Stimulated activated CD4-positive, alpha-beta T cell treated with anti-CD3 and anti-CD28 coated beads, Interleukin-2, amount 100 ng/mL, for 4 hours (primary cell): ENCODE measurements at places on chromosomes 6 and 20.

- DNase-seq, result no peak
Observed at GRCh38 chr6:107333491-107333890, 125.9 kb downstream of the PDSS2 start.

- no peak for DNase-seq
Observed at GRCh38 chr20:62711703-62712101, 3.1 kb downstream of the NTSR1 start.

GRCh38 chr20:57676589-57677583 lies 32.9 kb downstream of the PMEPA1 start:
- DNase-seq, result no peak

- DNase-seq, result no peak
Observed at GRCh38 chr20:57088436-57088835, 178.0 kb downstream of the BMP7 start.

DNA sequence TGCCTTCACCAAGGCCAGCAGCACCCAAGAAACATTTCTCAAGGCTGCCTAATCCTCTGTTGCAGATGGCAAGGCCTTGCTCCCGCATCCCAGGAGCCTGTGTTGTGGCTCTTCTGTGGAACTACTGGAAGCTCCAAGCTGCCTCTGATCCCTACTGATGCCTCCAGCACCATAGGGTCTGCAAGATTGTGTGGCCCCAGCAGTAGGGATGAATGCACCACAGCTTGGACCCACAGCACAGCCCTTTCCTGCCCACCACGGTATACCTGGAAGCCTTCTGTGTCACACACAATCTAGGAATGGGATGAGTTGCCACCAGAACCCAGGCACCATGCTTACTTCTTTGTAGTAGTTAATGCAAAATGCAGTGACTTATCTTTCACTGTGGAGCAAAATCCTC lies 291.1 kb upstream of the FOXQ1 start:
- DNase-seq, result no peak

GRCh38 chr6:143253586-143253985 lies 192.9 kb downstream of the AIG1 start:
- DNase-seq, result no peak

- DNase-seq, result no peak
Observed at GRCh38 chr20:2838847-2839671, 1.4 kb downstream of the PCED1A start.

DNA sequence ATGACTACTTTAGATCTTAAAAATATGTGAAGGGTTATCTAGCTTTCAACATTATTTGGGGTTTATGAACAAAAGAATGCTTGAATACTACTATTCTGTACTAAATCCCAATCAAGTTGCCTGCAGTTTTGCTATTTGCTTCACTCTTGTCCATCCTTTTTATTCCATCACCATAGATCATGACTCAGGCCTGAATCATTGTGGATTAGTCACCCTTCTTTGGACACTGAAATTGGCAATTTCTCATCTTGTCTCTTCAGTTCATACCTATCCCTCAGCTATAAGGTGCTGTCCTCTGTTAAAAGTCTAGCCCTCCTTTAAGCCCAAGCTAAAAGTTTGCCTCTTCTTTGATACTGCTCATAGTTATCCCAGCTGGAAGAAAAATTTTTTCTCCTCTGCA lies 199.1 kb downstream of the CENPW start:
- no peak for DNase-seq

DNA sequence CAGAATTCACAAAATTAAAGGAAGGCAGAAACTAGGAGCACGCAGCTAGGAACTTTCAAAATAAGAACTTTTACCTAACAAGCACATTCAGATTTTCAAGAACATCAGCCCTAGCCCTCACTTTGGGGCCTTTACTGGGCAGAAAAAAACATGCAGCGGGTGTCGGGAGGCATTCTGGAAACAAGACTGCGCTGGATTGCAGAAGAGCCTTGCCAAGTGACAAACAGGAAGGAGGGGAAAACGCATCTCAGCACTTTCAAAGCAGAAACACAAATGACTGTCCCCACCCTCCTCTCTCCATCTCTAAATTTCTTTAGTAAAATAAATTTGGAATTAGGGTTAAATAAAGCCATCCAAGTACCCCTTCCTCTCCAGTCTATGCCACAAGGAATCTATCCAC lies 74.6 kb upstream of the RREB1 start:
- no peak for DNase-seq

- no peak for DNase-seq
Observed at GRCh38 chr6:3960754-3961361, 111.7 kb downstream of the FAM50B start.

- DNase-seq, result no peak
Observed at GRCh38 chr6:135060076-135060475, 5.5 kb upstream of the HBS1L start.

DNA sequence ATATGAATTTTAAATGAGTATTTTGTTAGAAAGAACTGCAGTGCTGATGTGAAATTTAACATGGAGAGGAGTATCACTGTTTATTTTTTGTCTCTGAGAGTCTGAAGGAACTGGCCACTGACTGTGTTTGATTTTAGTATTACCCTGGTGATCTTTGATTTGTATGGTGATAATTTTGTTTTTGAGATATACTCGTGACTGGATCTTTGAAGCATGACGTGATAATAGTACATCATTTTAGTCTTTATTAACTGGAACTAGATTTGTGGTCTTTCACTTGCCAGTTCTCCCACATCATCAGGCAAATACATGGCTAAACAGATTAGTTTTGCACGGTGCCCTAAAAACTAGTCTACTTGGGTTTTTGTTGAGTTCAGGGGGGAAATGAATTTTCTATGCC lies 55.5 kb downstream of the ARID1B start:
- DNase-seq, result no peak

DNA sequence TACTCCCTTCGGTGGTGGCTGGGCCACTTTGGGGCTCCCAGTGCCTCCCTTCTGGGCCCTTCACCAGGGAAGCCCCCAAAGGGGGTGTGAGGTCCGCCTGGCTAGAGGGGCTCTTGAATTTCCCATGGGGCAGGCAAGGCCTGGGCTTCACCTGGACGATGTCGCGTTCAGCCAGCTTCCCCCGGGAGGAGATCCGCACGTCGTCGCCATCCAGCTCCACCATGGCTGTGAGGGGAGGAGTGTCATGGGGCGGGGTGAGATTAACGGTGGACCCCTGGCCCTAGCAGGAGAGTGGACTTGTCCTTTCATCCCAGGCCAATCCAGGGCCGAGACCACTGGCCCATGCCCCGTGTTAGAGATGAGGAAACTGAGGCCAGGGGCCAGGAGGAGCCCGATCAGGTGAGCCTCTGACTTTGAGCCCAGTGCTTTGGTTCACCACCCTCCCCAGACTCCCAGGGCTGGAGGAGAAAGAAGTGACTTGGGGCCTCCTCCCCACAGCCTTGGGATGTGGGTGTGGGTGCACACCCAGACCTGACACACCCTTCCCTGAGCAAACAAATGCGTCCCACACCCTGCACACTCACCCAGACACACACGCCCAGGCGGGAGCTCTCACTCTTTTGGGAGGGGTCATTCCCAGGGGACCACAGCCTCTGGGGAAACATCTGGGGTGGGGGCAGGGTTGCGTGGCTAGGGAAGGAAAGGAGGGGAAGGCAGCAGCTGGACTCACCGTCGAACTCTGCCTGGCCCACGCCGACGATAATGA lies 46.1 kb downstream of the RAB44 start:
- no peak for DNase-seq

DNA sequence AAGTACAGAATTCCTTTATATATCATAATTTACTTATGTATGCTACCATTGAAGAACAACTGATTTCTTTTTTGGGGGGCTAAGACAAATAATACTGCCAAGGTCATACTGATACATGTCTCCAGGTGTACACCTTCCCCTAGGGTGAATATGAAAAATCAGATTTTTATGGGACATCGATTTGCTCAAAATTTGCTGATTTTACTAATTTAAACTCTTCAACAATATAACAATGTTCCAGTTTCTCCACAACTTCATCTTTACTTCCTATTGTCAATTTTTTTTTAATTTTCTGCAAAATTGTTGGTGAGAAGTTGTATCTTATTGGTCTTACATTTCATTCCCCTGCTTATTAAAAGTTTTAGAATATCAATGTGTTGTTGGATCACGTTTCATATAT lies 495.4 kb upstream of the MANEA start:
- DNase-seq, result no peak

- DNase-seq, result no peak
Observed at GRCh38 chr20:48066246-48066645, 281.0 kb upstream of the SULF2 start.

DNA sequence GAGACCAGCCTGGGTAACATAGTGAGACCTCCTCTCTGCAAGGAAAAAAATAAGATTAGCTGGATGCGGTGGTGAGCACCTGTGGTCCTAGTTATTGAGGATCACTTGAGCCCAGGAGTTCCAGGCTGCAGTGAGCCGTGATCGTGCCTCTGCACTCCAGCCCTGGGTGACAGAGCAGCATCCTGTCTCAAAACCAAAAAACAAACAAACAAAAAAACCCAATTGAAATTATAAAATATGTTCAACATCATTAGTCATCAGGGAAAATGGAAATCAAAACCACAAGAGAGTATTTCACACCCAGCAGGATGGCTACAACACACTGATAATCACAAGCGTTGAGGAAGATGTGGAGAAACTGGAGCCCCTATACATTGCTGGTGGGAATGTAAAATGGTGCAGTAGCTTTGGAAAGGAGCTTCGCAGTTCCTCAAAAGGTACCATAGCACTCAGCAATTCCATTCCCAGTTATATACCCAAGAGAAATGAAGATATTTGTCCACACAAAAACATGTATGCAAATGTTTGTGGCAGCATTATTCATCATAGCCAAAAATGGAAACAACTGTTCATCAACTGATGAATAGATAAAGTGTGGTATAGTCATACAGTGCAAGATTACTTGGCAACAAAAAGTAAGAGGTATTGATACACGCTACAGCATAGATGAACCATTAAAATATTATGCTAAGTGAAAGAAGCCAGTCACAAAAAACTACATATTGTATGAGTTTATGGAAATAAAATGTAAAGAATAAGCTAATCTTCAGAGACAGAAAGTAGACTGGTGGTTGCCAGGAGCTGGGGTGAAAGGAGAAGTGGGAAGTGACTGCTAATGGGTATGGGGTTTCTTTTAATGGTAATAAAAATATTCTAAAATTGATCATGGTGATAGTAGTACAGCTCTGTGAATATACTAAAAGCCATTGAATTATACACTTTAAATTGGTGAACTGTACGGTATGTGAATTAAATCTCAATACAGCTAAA lies 38.7 kb upstream of the RIPOR2 start:
- DNase-seq, result no peak

- DNase-seq, result no peak
Observed at GRCh38 chr6:127201321-127201720, 65.3 kb upstream of the RNF146 start.

GRCh38 chr20:3042625-3043024 lies 797 bp upstream of the GNRH2 start:
- no peak for DNase-seq

DNA sequence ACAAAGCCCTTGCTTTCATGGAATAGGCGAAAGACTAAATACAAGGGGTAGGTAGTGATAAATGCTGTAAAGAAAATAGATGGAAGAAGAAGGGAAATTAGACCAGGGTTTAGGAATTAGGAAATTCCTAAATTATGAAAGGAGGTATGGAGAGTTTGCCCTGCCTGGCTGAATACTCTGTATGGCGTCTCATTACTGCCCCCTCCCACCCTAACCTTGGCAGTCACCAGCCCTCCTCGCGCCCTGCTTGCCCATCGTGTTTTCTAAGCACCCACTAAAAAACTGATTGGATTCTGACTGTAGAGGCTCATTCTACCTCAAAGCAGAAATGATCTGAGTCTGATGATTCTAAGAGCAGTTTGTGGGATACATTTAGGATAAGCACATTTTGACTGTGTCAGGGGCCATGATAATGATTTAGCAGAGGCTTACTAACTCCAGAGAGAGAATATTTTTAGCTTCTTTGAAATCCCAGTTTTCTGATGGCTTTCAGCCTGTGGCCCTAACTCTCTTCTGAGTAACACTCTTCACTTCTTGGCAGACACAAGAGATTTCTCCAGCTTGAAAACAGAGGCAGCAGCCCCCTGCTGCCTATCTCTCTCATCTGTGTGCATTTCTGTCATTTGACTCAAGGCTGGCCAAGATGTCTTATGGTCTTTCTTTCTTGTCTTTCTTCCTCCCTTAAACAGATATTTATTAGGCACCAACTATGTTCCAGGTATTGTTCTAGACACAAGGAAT lies 1.4 kb upstream of the CHD6 start:
- DNase-seq, result no peak

- no peak for DNase-seq
Observed at GRCh38 chr20:7703996-7704395, 236.3 kb downstream of the HAO1 start.

DNA sequence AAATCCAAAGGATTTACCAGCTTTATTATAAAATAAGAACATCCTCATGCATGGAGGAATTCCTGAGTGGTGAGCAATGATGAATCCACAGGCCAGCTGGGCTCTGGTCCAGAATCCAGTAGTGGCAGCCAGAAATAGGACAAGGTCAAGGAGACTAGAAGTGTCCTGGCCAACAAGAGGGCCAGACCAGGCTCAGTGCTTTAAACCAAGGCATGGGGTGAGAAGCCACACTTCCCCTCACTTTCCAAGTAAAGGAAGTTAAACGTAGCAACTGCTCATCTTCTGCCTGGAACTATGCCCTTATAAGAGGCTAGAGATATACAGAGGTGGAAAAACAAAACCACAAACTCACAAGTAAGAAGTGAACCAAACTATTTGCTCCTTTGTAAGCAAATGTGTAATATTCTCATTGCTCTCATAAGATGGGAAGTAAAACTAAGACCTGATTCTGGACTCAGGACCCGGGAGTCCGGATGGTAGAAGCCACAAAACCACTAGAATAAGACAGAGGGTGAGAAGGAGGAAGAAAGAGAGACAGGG lies 253.2 kb downstream of the UST start:
- no peak for DNase-seq
